Memory B cell (primary cell): ENCODE measurements at places on chromosomes 4 and X.

GRCh38 chr4:121764702-121765367, at the start of gene SMIM43:
Gene SMIM43 (minus strand): TSS chr4:121765164. CDS start chr4:121765105, 59 bp downstream.
- DNase-seq = no peak

DNA sequence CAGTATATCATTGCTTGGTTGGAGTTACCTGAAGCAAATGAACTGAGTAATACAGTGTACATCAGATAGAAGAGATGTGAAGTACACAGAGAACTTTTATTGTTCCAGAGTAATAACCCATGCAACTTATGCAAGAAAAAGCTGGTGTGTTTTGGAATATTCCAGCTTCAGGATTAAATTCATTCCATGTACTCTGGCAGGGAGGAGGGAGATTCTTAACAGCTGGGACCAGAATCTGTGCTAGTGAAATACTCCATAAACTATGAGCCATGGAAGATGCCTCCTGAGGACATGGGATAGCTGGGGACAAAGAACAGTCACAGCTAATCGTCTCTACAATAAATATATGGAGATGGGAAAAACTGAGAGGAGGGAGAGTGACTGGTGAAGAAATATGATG, 101.6 kb upstream of the OTUD4 start:
- DNase-seq = no peak

- no peak for DNase-seq
Observed at GRCh38 chr4:169791527-169792156, 33.9 kb upstream of the HPF1 start.

DNA sequence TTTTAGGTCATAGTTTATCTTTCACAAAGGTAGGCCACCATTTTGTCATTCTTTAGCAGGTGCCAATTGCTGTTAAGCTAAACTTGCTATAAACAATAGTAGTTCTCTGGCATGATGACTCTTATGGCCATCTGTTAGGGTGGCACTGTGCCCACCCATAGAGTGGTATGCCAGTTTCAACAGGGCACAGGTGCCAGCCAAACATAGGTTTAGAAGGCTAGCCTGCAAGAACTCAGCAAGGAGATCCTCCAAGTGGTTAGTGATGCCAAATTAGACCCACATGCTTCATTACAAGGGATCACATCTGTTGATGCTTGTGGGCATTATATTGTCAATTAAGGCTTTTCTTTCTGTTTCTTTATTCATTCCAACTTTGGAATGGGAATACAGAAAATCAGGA, 204.5 kb downstream of the FMR1NB start:
- DNase-seq = no peak

- no peak for DNase-seq
Observed at GRCh38 chrX:69361311-69361845, 142.7 kb upstream of the NALF2 start.

- no peak for DNase-seq
Observed at GRCh38 chr4:42123071-42123644, 29.3 kb downstream of the BEND4 start.

- DNase-seq = no peak
Observed at GRCh38 chr4:27350161-27350560, 489.5 kb downstream of the STIM2 start.

GRCh38 chrX:109840585-109840984, 107.5 kb upstream of the ACSL4 start:
- no peak for DNase-seq

GRCh38 chr4:42656679-42656943, 294 bp downstream of the ATP8A1 start:
- DNase-seq = no peak

DNA sequence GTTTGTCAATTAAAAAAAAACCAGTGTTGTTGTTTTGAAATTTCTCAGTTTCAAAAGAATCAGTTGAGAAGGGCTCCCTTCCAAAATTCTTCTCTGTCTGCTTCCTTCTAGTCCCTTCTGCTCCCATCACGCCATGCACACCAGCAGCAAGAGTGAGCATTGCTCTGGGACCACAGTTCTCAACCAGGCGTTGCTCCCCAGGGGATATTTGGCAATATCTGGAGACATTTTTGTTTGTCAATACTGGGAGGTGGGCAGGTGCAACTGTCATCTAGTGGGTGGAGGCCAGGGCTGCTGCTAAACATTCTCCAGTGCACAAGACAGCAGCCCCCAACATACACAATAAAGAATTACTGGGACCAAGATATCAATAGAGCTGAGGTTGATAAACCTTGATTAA, 74.8 kb upstream of the EGFL6 start:
- DNase-seq = no peak

DNA sequence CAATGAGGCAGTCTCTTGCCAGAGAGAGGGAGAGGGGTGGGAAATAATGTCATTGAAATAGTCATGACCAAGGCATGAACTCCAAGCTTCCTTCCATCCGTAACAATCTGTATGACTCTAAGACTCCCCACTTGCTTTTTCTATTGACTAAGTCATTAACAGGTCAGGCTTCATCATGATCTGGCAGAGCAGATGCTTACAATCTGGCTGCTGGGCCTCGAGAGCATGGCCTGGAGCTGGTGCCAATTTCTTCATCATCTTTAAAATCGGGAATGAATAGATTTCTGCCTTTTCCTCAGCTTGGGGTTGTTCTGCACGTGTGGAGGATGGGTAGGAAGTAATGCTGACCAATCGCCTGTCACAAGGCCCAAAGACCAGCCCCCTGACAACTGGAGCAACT, 280.6 kb upstream of the CLNK start:
- DNase-seq = no peak

DNA sequence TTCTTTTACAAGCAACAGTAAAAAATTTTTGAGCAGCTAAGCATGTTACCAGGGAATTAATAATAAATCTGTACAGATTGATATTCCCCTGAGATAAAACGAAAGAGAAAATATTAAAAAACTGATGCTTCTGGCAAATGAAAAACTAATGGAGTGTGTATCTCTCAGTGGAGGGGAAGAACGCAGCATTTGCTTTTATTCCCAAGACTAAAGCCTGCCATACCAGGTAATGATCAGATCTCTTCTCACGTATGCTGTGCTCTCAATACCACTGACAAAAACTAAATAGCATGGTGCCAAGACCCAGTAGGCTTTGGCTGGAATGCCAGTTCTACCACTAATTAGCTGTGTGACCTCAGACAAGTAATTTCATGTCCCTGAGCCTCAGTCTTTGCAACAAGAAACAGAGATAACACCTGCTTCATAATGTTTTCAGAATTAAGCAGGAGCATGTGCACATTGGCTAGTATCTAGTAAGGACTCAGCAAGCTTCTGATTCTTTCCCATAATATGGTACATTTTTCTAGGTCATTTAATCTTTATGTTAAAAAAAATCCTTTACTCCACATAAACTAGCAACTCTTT, 179.6 kb downstream of the CENPC start:
- no peak for DNase-seq

- no peak for DNase-seq
Observed at GRCh38 chrX:28756647-28757046, 169.4 kb downstream of the IL1RAPL1 start.

GRCh38 chr4:40710484-40711254, 39.1 kb upstream of the NSUN7 start:
- DNase-seq = no peak

DNA sequence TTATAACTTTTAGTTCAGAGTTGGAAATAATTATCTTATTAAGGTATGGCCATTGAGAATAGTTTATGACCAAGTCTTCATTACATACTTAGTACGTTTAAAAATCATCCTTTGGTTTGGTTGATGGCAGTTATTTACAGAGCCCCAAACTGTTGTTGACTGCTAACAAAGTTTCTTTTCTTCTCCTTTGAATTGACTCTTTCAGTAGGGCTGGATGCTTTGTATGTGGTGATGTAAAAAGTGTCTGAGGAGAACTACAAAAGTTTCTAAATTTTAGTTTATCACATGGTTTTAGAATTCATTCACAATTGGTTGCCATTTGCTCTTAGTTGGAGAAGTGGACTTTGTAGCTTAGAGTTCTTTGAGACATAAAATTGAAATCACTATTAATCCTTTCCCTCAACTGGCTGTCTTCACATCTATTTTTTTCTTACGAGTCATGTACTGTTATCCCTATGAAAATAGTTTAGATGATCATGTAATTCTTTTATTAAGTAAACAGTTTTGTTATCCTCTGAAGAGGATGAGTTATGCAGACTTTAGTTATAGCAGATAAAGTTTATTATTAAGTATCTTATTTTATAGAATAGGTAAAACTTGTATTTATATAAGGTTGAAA, 14.8 kb downstream of the PTPN13 start:
- no peak for DNase-seq

DNA sequence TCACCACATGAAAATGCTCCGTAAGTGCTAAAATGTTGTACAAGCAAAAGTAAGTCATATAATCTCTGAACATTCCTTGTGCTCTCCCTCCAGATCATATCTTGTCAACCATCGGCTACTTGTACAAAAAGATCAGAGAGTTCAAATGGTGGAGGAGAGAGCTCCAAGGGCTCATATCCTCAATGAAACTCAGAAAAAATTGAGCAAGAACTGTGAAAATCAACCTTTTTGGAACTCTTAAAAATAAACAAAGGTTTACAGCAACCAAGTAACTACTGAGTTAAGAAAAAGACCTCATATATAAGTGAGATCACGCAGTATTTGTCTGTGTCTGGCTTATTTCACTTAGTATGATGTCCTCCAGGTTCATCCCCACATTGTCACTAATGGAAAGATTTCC, 63.2 kb downstream of the TEX13C start:
- no peak for DNase-seq

DNA sequence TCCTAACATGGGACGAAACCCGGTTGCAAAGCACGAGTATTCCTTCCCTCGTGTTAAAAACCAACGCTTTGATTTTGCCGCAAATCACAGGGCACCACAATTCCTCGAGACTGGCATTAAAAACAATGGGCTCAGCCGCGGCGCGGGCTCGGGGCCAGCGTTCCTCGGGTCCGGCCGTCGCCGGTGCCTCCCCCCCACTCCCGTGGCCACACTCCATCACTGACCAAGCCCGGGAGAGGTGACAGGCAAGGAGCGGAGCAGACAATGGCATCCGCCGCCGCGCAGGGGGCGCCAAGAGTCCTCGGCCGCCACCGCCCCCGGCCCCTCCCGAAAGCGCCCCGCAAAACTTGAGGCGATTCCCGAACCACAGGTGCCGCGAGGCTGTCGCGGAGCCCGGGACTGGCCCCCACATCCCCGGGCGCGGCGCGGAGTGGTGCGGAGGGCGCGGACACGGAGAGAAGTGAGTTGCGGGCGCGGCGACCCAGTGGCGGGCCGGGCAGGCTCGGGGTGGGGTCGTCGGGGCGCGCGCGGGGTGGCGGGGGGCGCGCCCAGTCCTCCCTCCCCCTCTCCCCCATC, 445 bp downstream of the AP1S2 start:
- DNase-seq = peak; percentile 65

DNA sequence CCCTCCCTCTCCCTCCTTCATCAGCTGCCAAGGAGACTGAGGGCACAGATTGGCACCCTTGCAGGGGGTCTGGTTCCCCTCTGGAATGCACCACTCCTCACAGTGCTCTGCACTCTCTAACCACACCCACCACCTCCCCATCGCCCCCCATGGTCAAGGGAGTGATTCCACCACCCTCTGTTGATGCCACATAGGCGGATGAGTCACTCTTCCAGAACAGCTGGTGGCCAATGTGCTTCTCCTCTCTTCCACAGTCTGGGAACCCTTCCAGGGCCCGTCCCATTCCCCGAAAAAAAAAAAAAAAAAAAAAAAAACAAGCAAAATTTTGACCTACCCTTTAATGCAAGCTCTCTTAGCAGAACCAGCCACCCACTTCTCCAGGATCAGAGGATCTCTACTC, 341.3 kb upstream of the KLF3 start:
- no peak for DNase-seq

- DNase-seq = no peak
Observed at GRCh38 chrX:134780908-134781307, 122.6 kb upstream of the PLAC1 start.

- no peak for DNase-seq
Observed at GRCh38 chr4:79181190-79181589, 144.7 kb downstream of the NAA11 start.

- no peak for DNase-seq
Observed at GRCh38 chr4:42747971-42748370, 91.1 kb upstream of the ATP8A1 start.

DNA sequence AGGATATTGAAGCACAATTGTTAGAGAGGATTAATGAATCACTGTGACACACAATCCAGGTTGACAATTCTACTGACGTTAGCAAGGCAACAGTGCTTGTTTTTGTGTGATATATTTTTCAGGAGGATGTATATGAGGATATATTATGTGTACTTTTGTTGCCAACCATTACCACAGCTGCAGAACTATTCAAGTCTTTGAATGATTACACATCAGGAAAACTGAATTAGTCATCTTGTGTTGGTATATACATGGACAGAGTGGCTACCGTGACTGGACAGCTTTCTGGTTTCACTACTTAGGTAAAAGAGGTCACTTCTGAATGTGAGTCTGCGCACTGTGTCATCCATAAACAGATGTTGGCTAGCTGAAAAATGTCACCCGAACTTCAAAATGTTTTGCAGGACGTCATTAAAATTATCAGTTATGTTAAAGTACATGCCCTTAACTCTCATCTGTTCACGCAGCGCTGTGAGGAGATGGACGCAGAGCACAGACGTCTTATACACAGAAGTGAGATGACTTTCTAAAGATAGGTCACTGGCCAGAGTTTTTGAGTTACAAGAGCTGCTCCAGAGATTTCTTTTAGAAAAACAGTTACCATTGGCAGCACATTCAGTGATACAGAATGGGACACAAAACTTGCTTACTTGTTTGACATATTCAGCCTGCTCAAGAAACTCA, 69.0 kb downstream of the MRPL1 start:
- DNase-seq = no peak

GRCh38 chr4:118991686-118992085, 103.0 kb downstream of the SYNPO2 start:
- DNase-seq = no peak

- no peak for DNase-seq
Observed at GRCh38 chrX:15985937-15986336, 131.3 kb upstream of the AP1S2 start.

GRCh38 chrX:115189646-115190635, 731 bp downstream of the RBMXL3 start:
- DNase-seq = no peak

DNA sequence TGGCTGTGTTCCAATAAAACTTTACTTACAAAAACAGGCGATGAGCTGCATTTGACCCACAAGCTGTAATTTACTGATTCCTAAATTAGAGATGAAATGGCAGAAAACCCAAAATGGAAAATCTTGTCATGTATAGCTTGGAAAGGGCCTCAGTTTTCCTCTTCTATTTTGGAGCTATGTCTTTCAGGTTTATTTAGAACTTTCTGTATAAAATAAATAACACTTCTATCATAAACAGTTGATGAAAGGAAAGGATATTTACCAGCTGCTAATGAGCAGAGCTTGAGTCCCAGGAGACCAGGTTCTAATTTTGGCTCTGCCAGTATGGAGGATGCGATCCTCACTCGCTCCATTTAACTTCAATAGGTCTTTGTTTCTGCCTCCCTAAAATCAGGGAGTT, 213.5 kb downstream of the LDB2 start:
- DNase-seq = no peak

DNA sequence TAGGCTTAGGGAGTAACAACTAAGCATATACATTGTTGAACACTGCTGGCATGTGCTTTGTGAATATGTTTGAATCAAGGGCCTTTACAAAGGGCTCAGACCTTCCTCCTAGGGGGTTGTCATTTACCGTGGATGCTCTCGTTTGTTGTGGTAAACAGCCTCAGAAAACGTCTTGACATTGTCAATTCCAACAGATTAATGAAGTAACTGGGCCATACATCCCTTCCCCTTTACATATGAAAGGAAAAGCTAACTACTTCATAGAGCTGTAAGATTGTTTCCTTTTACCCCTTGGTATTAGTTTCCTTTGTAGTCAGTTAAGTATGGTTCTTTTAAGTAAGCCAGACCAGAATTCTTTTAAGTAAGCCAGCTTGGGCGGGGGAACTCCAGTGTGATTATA, 42.9 kb downstream of the FAT4 start:
- no peak for DNase-seq

- no peak for DNase-seq
Observed at GRCh38 chr4:141473026-141473540, 163.3 kb upstream of the IL15 start.
